ENCODE measurements at places on chromosomes 2 and 18.
A peak's percentile ranks its signal among the peaks of the same experiment; 100 is the strongest.

- no peak for DNase-seq
These were observed 462.7 kb downstream of the METTL4 start for GRCh38 chr18:2108591-2108990.

DNA sequence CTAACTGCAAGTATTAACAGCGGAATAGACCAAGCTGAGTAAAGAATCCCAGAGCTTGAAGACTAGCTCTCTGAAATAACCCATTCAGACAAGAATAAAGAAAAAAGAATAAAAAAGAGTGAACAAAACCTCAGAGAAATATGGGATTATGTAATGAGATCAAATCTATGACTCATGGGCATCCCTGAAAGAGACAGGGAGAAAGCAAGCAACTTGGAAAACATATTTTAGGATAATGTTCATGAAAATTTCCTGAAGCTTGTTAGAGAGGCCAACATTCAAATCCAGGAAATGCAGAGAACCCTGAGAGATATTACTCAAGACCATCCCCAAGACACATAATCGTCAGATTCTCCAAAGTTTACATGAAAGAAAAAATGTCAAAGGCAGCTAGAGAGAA is 17.3 kb downstream of the PFN4 start:
- no peak for DNase-seq

DNA sequence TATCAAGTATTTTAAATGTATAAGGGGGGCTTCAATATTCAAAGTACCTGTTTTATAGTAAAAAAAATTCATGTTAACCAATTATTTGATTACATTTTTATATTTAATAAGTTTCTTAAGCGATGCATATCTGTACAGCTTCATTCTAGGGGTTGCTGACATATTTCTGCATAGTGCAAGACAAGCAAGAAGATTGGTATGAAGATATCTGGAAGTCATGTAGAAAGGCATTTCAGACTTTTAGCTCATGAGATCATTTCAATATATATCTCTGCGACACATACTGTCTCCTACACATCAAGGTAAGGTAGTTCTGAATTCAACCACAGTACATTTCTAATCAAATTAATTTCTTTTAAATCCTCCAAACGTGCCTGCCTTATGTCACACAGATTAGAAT is 73.1 kb downstream of the MEMO1 start:
- no peak for DNase-seq

GRCh38 chr2:158841850-158842249 is 46.7 kb downstream of the DAPL1 start:
- DNase-seq, result no peak

- DNase-seq, result no peak
These were observed 21.6 kb upstream of the FLACC1 start for GRCh38 chr2:201378496-201379397.

- DNase-seq, result no peak
These were observed 115.2 kb downstream of the TTC32 start for GRCh38 chr2:19786408-19787058.

- DNase-seq, result no peak
These were observed 201.1 kb downstream of the TNS1 start for GRCh38 chr2:217801711-217802110.

GRCh38 chr2:63654959-63655358 is 66.2 kb downstream of the MDH1 start:
- peak; percentile 10 for DNase-seq

DNA sequence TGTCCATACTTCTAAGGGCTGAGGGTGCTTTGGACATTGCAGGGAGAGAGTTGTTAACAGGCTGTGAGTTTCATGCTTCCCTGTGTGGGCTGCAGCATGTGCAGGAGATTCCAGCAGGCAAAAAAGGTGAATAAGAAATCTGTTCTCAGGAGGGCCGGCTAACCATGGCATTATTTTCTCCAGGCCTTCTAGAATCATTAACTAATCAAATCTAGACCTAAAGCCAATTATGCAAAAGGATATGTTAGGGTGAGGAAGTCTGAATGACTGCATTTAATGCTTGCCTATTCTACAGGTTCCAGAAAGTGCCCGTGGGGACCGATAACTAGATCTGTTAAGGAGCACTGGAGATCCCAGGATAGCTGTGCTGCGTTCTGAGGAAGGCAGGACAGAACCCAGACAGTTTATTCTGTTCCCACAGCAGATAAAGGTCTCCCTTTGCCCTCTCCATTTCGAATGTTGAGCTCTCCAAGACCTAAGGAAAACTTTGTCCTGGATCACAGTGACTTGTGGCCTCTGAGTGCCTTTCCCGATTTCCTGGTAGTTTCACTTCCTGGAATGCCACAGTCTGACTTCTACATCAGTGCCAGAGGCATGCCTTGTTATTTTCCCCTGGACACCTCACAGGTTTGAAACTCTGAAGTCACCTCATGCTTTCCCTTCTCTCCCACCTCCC is 50.0 kb upstream of the ZFP36L2 start:
- no peak for DNase-seq

DNA sequence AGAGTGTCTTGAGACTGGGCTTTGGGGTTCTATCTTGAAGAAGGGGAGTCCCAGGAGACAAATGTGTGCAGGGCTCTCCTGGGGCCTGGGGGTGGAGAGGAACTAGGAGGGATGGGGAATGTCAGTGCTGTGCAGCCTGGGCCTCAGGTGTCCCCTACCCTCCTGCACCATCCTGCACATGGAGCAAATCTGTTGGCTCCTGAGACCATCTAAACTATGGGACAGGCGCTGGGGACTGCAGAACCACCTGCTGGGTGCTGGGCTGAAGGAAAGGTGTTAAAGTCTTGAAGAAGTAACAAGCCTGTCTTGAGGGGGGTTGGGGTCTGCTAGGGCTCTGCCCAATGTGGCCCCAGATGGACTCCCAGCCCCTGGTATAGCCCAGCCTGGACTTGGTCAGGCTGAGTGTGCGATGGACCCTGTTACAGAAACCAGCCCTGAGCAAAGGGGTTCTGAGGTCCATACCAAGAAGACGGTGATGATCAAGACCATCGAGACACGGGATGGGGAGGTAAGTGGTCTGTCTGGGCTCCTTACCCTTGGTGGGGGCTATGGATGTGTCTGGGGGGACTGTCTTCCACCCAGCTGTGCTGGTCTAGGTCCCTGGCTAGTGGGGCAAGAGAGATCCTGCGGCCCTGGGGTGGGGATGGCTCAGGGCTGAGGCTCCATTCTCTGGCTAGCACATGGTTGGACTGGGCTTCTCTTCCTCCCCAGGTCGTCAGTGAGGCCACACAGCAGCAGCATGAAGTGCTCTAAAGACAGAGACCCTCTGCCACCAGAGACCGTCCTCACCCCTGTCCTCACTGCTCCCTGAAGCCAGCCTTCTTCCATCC is 7.3 kb downstream of the DES start:
- DNase-seq, result no peak

DNA sequence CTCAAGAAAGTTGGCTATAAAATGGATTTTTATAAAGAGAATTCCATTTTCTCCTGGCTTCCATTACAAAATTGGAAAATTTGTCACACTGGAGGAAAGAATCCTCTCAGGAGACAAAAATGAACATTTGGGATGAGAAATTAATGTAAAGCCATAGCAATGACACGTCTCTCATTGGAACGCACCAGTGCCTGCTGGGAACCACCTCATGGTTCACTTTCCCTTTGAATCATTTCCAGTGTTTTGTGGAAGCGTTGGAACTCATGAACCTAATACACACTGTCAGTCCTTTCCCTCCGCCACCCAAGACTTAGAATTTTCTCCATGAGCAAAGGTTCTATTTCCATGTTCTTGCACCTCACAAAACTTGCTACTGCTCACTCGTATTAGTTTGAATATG is 21.0 kb upstream of the NRP2 start:
- no peak for DNase-seq

DNA sequence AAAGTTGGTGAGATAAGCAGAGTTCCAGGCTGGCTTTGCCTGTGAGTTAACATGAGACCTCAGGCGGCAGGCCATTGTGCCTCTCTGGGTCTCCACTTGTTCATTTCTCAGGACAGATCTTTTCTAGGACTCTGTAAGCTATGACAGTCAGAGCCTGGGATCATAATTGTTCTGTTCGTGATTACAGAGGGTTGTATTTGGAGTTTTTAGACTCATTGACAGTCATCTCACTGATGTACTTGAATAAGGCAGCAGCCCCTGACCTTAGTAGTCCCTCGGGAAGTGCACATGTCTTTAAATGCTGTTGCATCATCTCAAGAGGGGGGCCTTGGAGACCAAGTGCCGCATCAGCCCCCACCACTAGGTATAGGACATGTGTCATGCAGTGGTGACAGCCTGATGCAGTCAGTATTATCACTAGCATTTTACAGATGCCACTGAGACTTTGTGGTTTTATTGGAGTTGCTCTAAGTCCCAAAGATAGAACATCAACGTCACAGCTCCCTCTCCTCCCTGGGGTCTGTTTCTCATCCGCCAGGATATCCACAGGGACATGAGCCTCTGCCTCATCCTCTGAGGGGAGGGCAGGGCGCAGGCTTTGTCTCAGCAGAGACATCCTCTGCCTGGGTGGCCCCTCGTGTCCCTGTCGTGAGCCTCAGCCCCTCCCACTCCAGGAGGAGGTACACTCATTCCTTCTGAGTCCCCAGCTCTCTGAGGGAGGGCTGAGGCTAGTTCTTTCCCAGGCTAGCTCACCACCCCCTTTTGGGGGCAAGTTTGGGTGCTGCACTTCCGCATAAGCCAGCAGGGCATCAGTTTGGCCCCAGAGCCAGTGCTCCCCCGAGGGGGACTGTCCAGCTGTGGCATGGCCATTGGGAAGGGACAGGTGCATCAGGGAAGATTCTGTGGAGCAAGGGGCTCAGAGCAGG is 14.1 kb downstream of the GLI2 start:
- DNase-seq, result no peak

DNA sequence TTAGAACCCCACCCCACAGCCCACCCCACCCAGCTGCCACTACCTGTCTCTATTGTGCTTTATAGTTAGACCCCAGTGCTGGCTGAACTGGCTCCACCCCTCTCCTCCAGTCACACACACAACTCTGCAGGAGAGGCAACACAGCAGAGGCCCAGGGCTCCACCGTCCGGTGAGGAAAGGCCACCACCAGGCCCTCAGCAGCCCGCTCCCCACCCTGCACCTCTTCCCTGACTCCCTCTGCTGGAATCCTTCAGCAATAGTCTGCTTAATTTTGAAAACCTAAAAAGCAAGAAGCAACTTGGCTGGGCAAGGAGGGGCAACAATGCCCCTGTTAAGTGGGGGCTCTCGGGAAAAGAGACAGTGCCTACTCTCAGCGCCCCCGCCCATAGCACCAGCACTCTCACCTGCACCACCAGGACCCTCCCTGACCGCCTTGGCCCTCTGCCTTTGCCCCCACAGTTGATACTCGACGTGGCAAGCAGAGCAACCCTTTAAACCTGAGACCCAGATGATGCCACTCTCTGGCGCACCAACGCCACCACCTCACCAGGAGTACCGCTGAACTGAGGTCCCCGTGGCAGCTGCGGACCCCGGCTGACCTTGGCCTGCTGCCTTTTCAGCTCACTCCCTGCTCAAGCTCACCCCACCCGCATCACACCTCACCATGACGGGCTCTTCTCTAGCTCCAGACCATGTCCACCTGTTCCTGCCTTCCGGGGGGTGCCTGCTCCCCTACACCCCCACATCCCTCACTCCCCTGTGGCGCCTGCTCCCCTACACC is 45.7 kb downstream of the NDUFA10 start:
- no peak for DNase-seq

DNA sequence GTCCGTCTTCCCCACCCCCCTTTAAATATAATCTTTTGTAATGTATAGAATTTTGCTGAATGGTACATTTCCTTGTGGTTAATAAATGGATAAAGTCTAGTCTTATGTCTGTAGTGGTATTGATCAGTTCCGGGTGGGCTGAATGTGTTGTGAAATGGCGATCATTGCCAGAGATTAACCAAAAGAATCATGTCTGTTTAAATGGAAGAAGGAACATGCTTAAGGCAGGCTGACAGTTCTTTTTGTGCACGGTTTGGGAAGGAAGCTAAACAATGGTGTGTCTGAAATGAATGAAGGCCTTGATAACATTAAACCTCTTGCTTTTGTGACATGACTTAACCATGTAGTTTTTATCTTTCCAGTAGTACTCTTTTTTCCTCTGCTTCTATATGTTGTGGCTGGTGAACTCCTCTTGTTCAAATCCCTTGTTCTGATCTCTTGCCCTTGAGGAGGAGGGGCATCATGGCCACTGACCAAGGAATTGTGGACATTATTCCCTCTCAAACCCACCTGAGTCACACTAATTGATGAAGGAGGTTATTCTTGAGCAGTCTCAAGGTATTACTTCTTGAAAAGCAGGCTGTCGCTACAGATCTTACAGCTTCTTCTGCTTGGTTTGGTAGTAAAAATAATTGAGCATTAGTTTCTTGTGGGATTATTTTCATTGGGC is 1.7 kb downstream of the ACVR2A start:
- no peak for DNase-seq

DNA sequence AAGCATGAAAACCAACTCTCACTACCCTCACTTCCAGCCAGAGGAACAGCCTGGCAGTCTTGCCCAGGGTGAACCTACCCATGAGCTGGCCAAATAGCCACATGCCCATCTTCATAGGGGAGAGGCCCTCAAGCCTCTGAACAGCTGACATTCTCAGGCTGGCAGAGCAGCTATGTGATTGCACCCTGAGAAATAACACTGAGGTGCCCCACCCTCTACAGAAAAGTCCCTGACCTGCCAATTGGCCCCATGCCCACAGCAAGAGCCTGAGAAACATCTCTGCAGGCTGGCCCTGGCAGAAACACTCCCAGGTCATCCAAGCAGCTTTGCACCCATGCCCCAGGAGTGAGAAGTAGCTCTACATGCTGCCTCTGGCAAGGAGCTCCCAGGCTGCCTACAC is 127.4 kb upstream of the OTX1 start:
- DNase-seq, result no peak

- no peak for DNase-seq
These were observed 16.0 kb upstream of the KLF7 start for GRCh38 chr2:207181526-207182274.

DNA sequence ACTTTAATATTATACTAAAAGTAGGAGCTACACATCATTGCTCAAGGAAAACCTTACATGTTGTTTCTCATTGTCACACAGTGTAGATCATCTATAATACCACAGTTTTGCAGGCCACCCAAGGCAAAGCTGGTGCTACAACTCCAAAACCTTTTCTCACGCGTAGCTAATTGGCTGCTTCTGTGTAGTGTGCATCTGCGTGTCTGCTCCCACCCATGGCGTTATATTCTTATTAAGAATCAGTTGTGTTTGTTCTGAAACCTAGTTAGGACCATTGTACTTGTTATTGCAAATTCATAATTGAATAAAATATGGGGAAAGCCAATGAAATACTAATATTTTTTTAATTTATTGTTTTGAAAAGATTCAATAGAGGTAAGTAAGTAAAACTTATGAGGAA is 83.9 kb downstream of the RBM43 start:
- no peak for DNase-seq

- no peak for DNase-seq
These were observed 122.8 kb downstream of the TMEM18 start for GRCh38 chr2:554444-554843.

DNA sequence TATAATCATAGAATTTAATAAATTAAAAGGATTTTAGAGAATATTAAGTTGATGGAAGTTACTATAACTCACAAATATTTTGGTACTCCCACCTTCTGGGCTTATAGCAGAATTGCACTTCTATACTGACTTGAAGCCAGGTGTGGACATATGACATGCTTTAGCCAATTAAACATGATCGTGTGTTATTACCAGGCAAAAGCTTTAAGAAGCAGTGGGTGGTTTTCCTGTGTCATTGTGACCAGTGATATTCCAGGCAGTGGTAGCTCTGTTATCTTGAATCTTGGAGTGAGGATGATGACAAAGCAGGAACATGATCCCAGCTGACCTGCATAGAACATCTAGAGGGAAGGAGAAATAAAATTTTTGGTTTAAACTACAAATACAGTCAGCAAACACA is 370.9 kb upstream of the ZEB2 start:
- no peak for DNase-seq

GRCh38 chr18:49061991-49062831 is 111.4 kb upstream of the SMAD7 start:
- DNase-seq, result no peak

All from stimulated activated CD4-positive, alpha-beta T cell treated with anti-CD3 and anti-CD28 coated beads, Interleukin-15, amount 100 ng/mL, for 48 hours (primary cell).